ENCODE measurements at places on chromosomes 1 and 21. TPM values are rescaled to one million over a fixed set of nuclear protein-coding genes. Genes with fewer than 3 reads are reported as not detected.

DNA sequence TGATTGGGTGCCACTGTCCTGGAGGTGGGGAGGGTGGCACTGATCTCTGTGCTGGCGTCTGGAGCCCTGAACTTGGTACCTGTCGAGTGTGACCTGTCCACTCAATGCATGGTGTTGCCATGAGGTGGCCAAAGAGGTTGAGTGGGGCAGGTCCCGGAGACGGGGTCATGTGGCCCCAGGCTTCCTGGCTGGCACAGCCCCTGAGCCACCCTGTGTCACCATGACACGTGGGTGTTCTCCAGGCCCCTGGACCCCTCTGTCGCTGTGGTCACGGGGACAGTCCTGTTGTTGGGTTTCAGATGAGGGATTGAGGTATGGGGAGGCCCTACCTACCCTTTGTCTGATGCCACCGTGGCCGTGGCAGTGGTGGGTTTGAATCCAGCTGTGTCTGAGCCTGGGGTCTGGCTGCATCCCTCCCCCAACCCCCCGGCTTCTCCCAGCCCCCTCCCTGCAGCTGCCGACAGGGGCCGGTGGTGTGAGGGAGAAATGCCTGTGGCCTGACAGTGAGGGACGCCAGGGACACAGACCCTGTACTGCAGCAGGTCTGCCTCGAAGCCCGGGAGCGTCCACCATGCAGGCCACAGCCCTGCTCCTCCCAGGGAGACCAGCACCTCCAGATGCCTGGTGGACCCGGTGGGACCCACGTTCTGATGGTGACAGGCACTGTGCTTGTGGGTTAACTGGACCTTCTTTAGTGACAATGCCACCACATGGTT lies 12.0 kb downstream of the TRPM2 start:
- DNase-seq, result no peak
- no peaks in the 10 kb centered on the region for H3K27me3 ChIP-seq
- peaks cover 5% of the 10 kb centered on the region for H3K4me1 ChIP-seq
- no peaks in the 10 kb centered on the region for H3K36me3 ChIP-seq

- no peaks in the 10 kb centered on the region for H3K27me3 ChIP-seq
- no peak overlapping the region for H3K4me3 ChIP-seq
- peak; percentile 25 for DNase-seq
- peaks cover 21% of the 10 kb centered on the region for H3K4me1 ChIP-seq
- no peaks in the 10 kb centered on the region for H3K36me3 ChIP-seq
- H3K27ac ChIP-seq, result no peak overlapping the region
Measured at GRCh38 chr1:30033256-30034104, 689.9 kb downstream of the MATN1 start.

DNA sequence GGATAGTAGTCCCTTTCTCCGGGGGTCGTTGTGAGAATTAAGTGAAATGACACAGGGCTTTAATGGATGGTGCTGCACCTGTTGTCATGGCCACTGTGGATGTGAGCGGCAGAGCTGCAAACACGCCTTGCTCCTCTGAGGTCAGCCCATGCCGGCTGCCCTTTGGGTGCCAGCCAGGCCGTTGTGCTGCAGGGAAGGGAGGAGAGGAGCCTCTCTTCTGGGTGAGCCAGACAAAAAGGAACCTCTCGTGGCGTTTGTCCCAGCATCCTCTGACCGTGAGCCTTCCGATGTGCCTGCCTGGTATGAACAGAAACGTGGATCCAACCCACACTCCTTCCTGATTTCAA lies 383.0 kb upstream of the VAMP3 start:
- no peaks in the 10 kb centered on the region for H3K4me1 ChIP-seq
- no peak overlapping the region for H3K27ac ChIP-seq

- H3K4me1 ChIP-seq, result 0 out of 2 replicates have a peak, but pooled peaks cover 3% of the 10 kb centered on the region
- no peaks in the 10 kb centered on the region for H3K36me3 ChIP-seq
- no peak for DNase-seq
- no peak overlapping the region for H3K27ac ChIP-seq
- no peaks in the 10 kb centered on the region for H3K27me3 ChIP-seq
Measured at GRCh38 chr1:207849646-207850045, 61.3 kb downstream of the CD34 start.

- no peak overlapping the region for H3K4me3 ChIP-seq
- H3K4me1 ChIP-seq, result no peaks in the 10 kb centered on the region
- H3K27ac ChIP-seq, result no peak overlapping the region
- no peaks in the 10 kb centered on the region for H3K36me3 ChIP-seq
Measured at GRCh38 chr1:89407360-89407759, 43.5 kb downstream of the GBP6 start.

DNA sequence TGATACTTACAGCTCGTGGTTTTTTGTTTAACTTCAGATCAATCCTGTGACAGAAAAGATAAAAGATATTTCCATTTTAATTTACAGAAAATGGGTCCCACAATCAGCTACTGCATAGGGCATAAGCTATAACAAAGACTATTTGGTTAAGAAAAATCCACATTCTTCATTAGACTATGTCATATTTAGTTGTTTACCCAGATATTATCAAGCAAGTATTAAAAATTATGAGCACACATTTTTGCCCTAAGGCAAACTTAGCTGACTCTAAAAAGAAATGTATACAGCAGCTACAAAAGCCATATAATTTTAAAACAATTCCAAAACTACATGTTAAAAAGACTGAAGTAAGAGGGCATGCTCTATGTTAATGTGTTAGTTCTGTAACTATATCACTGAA lies 18.7 kb downstream of the MEAF6 start:
- peaks cover 52% of the 10 kb centered on the region for H3K36me3 ChIP-seq
- no peaks in the 10 kb centered on the region for H3K27me3 ChIP-seq
- DNase-seq, result no peak
- H3K4me1 ChIP-seq, result peaks cover 10% of the 10 kb centered on the region

GRCh38 chr21:42666023-42666747 lies 12.8 kb downstream of the PDE9A start:
- no peak overlapping the region for H3K4me3 ChIP-seq
- H3K27me3 ChIP-seq, result no peaks in the 10 kb centered on the region
- no peak for DNase-seq
- H3K36me3 ChIP-seq, result no peaks in the 10 kb centered on the region

GRCh38 chr21:26093122-26093521 lies 77.4 kb downstream of the APP start:
- DNase-seq, result no peak
- H3K4me3 ChIP-seq, result no peak overlapping the region
- H3K4me1 ChIP-seq, result peaks cover 11% of the 10 kb centered on the region
- H3K36me3 ChIP-seq, result peaks cover 9% of the 10 kb centered on the region
- no peaks in the 10 kb centered on the region for H3K27me3 ChIP-seq
- H3K27ac ChIP-seq, result no peak overlapping the region

- peaks cover 7% of the 10 kb centered on the region for H3K4me1 ChIP-seq
- H3K36me3 ChIP-seq, result peaks cover 97% of the 10 kb centered on the region
Measured at GRCh38 chr1:1802871-1803270, 24.6 kb upstream of the NADK start.

DNA sequence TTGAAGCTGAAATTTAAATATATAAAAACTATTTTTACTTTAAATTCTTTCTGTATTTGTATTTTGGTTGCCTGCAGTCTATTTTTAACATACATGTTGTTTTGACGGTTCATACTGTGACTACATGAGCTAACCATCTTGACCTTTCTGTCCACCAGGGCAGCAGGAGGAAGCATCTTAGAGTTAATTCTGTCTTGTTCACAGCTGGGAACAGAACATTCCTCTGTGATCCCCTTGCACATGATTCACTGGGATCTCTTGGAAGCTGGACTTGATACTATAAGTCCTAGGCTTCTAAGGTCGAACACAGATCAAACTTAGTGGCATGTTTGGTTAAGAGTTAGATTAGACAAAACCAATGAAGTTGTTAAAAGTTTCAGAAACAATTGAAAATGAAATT lies 99.7 kb downstream of the NFIA start:
- H3K27ac ChIP-seq, result no peak overlapping the region
- no peak overlapping the region for H3K4me3 ChIP-seq
- H3K36me3 ChIP-seq, result no peaks in the 10 kb centered on the region
- DNase-seq, result no peak
- H3K4me1 ChIP-seq, result no peaks in the 10 kb centered on the region

GRCh38 chr21:33967086-33967571 lies 51.5 kb upstream of the ATP5PO start:
- H3K27ac ChIP-seq, result no peak overlapping the region
- peaks cover 42% of the 10 kb centered on the region for H3K4me1 ChIP-seq
- no peak overlapping the region for H3K4me3 ChIP-seq

- H3K27me3 ChIP-seq, result no peaks in the 10 kb centered on the region
- H3K36me3 ChIP-seq, result no peaks in the 10 kb centered on the region
- DNase-seq, result no peak
- no peaks in the 10 kb centered on the region for H3K4me1 ChIP-seq
Measured at GRCh38 chr1:8473891-8474300, 156.0 kb downstream of the SLC45A1 start.

DNA sequence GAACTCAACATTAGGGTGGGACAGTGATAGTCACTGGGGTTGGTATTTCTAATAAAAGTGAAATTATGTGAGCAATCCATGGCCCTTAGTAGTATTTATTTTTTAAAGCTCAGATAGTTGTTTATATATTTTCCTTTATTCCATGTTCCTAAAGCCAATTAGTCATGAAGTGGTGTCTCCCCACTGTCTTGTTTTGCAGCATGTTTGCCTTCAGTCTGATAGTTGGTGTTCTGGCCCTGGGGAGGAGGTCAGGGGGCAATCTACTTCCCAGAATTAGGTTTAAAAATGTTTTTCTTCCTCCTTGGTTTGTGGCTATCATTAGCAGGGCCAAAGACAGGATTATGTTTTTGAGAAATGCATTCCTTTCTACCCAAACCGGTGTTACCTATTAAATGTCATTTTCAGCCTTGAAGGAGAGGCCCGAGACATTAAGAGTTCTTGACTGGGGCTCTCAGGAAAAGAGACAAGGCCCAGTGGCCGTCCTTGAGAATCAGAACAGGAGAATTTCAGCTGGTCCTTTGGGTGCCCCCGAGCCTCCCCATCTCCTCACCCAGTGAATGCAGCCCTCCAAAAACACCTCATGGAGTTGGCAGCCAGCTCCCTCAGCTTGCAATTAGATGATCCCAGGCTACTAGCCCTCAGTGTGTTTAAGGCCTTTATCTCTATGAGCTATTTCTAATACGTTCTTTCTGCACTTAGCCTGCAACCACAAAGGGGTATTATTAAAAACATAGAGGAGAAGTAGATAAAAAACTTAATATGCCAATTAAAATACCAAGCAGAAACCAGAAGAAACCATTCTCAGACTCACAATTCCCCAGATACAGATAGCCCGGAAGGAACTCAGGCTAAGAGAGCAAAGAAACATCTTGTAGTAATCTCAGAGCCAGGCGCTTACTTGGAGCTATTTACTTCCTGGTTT lies 71.3 kb upstream of the NGF start:
- H3K27ac ChIP-seq, result no peak overlapping the region
- peaks cover 49% of the 10 kb centered on the region for H3K4me1 ChIP-seq
- no peaks in the 10 kb centered on the region for H3K36me3 ChIP-seq
- no peak for DNase-seq
- H3K4me3 ChIP-seq, result no peak overlapping the region
- no peaks in the 10 kb centered on the region for H3K27me3 ChIP-seq

DNA sequence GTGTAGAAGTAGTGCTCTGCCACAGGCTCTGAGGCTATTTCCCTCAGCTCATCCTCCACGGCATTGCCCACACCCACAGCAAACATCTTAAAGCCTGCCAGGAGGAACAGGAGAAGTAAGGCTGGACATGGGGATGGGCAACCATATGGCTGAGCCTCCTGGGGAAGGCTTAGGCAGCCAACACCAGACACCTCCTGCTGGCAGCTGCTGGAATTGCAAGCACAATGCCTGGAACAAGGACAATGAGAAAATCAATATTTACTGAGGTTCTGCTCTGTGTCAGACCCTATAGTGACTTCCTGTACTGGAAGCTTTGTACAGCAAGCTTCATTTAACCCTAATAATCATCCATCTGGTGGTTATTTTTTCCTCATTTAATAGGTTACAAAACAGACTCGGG lies 8.2 kb downstream of the MATN1 start:
- H3K36me3 ChIP-seq, result 0 out of 2 replicates have a peak, but pooled peaks cover 3% of the 10 kb centered on the region
- peaks cover 11% of the 10 kb centered on the region for H3K27me3 ChIP-seq
- DNase-seq, result no peak
- H3K27ac ChIP-seq, result no peak overlapping the region
- H3K4me1 ChIP-seq, result peaks cover 15% of the 10 kb centered on the region
- H3K4me3 ChIP-seq, result no peak overlapping the region

GRCh38 chr1:35650416-35650815 lies 9.1 kb upstream of the PSMB2 start:
- no peaks in the 10 kb centered on the region for H3K36me3 ChIP-seq
- no peak overlapping the region for H3K27ac ChIP-seq
- H3K27me3 ChIP-seq, result peaks cover 17% of the 10 kb centered on the region
- no peak for DNase-seq

- H3K4me1 ChIP-seq, result no peaks in the 10 kb centered on the region
- H3K36me3 ChIP-seq, result no peaks in the 10 kb centered on the region
- no peak overlapping the region for H3K4me3 ChIP-seq
- H3K27ac ChIP-seq, result no peak overlapping the region
- DNase-seq, result no peak
- H3K27me3 ChIP-seq, result no peaks in the 10 kb centered on the region
Measured at GRCh38 chr1:99304725-99305282, 40.5 kb downstream of the PLPPR4 start.

GRCh38 chr1:64437453-64437852 lies 32.5 kb upstream of the CACHD1 start:
- H3K4me3 ChIP-seq, result no peak overlapping the region
- H3K4me1 ChIP-seq, result no peaks in the 10 kb centered on the region
- DNase-seq, result no peak
- 0 out of 2 replicates have a peak, but pooled peaks cover 2% of the 10 kb centered on the region for H3K27me3 ChIP-seq

DNA sequence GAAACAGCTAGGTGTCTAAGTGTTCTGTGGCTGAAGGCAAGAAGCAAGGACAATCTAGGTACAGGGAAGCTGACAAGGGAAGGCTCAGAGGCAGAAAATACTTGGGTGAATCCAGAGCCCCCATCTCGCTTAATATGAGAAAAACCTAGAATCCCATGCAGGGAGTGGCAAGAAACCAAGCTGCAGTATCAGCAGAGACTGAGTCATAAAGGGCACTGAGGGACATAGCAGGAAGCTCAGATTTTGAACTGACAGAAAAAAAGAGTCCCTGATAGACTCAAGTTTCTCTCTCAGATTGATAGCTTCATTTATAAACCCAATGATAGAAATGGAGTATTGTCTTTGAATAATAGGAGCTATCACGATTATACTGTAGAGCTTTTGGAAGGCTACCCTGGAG lies 77.3 kb upstream of the KCNJ15 start:
- no peaks in the 10 kb centered on the region for H3K36me3 ChIP-seq
- H3K27me3 ChIP-seq, result no peaks in the 10 kb centered on the region
- H3K4me3 ChIP-seq, result no peak overlapping the region
- no peak overlapping the region for H3K27ac ChIP-seq
- H3K4me1 ChIP-seq, result no peaks in the 10 kb centered on the region
- no peak for DNase-seq

The SYT14 gene
- 1.00 TPM for total RNA-seq

The CLDN19 gene
- total RNA-seq, result not detected

The MIA3 gene
- 53.3 TPM for total RNA-seq

The TMPRSS3 gene
- 0.45 TPM for total RNA-seq

The ELAPOR1 gene
- total RNA-seq, result 1.2 TPM

The OR10R2 gene
- not detected for total RNA-seq

The USH2A gene
- not detected for total RNA-seq

The CFAP107 gene
- total RNA-seq, result not detected

The LCE6A gene
- not detected for total RNA-seq

The CFAP141 gene
- not detected for total RNA-seq

The SLC45A3 gene
- 2.0 TPM for total RNA-seq

The KRTAP10-9 gene
- not detected for total RNA-seq
